ENCODE measurements at places on chromosomes 6 and 20. TPM values are rescaled to one million over a fixed set of nuclear protein-coding genes. Genes with fewer than 3 reads are reported as not detected.

GRCh38 chr6:100446115-100447080 is 18.3 kb downstream of the SIM1 start:
- DNase-seq, result no peak

DNA sequence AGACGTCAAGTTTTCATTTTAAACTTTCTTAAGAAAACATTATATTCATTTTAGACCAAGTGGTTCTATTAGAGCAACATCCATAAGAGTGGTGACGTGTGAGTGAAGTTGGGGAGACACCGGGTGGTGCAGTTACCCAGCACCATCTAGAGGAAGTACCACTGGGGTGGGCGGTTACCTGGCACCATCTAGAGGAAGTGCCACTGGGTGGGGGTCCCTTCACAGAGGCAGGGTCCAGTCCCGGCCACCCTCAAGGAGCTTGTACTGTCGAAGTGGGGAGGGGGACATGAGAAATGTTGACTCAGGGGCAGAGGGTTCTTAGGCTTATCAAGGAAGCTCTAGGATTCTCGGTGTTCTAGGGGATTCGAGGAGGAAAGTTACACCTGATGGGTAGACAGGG is 26.2 kb downstream of the PHACTR3 start:
- no peak for DNase-seq

DNA sequence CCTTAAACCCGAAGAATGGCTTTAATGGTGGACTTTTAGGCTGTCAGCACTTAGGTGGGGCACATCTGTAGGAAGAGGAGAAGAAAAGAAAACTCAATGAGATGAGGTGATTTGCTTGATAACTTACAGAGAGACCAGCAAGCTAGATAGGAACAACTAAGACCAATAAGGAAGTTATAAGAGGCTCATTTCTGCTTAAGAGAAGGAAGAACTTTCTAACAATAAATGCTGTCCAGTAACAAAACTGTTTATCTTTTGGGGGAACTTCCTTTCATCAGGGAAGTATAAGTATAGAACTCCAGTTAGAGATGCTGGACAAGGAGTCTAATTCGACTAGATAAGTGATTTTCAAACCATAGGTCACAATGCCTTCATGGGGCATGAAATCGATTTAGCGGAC is 107.2 kb upstream of the SIRPA start:
- no peak for DNase-seq

GRCh38 chr6:132133736-132134445 is 182.7 kb upstream of the CCN2 start:
- no peak for DNase-seq

Gene UNC5CL
- 1.9 TPM for total RNA-seq

DNA sequence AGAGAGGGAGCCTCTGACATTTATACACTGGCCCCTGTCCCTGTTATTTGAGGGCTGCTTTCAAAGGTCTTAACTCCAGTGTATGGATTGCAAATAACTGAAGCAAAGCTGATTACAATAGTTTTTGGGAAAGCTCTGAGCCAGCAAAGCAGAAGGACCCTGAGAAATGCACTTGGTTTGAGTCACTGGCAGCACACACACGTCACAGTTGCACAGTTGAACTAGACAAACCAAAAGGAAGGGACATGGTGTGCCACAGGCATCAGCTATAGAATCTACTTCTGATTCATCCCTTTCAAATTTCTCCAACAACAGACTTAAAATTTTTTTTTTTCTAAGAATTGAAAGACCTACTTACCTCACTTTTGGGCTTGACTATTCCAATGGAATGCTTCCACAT is 56.4 kb downstream of the SNRNP48 start:
- DNase-seq, result no peak

Gene HRH3
- total RNA-seq, result not detected

DNA sequence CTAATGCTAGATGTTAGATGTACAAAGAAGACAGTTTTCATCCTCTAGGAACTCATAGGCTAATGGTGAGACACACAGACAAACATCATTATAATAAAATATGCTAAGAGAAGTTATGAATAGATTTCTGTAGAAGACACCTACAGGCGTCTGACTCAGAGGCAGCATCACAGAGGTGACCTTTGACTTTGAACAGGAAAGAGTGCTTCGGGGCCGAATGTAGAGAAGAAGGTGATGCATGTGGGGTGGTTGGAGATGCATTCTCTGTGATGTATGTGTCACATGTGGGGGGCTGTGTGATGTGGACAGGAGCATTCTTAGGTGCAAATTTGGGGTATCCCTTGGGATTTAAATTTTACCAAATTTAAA is 6.8 kb downstream of the GUCA1A start:
- no peak for DNase-seq

GRCh38 chr20:8803065-8803464 is 265.8 kb upstream of the PLCB4 start:
- no peak for DNase-seq

GRCh38 chr20:1561350-1561749 is 3.8 kb upstream of the SIRPD start:
- DNase-seq, result no peak

Gene UFL1
- 13.5 TPM for total RNA-seq

All from omental fat pad (tissue), 4 donors.